Activated naive CD8-positive, alpha-beta T cell treated with anti-CD3 and anti-CD28 coated beads, Interleukin-2, amount 50 U/mL, for 16 hours (primary cell): ENCODE measurements at places on chromosomes 3 and 15.

GRCh38 chr3:126992216-126992615 is 9.3 kb downstream of the PLXNA1 start:
- no peak for DNase-seq

DNA sequence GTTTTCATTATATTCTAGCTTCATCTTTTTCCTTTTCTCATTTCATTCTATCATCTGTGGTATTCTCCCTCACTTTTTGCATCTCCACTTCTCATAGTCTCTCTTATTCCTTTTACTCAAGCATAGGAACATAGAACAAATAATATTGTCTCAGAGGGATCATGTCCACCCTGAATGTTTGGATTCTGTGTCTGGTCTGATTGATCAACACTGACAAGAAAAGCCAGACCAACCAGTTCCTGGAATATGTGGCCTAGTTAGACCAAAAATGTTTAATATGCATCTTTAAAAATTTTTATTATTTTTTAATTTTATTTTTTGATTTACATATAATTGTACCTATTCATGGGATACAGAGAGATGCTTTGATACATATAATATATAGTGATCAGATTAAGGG is 212.0 kb upstream of the ALCAM start:
- no peak for DNase-seq

- no peak for DNase-seq
These were observed 27.3 kb downstream of the ABHD2 start for GRCh38 chr15:89115547-89115946.

DNA sequence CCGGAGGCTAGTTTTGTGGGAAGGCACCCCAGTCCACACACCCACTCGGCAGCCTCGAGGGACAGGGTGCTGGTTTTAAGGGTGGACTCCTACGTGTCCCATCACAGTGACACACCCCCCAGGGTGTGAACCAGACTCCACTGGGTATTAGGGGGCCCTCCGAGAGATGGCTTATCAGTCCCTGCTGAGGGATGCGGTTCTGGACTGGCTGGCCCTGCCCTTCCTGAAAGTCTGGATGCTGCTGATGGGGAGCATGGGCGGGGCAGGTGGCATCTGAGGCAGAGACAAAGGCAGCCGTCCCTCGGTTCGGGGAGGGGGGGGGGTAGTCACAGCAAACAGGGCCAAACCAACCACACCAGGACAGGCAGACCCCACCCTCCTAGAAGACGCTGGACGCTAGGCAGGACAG is 939 bp upstream of the ULK3 start:
- no peak for DNase-seq

- no peak for DNase-seq
These were observed 488.2 kb upstream of the ROBO2 start for GRCh38 chr3:76551739-76552138.

DNA sequence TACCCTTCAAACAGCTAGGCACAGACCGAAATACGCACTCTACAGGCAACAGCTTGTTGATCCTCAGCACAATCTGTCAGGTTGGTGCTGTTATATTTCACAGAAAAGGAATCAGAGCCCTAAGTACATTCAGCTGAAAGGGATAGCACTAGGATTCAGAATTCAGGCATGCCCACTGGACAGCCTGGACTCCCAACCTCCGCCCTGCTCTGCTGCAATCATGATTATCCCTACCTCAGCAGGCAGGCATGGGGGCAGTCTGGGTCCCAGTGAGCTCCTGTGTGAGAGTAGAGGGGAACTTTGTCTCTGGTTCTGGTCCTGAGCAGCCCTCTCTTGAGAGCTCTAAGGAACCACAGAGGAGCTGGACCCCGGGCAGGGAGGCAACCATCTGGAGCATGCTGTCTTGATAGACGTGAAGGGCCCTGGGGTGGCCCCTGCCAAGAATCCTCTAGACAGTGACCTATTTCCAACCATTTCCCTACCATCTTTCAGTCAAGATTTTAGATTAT is 23.4 kb upstream of the NOX5 start:
- no peak for DNase-seq

GRCh38 chr3:160450846-160451245 is 1.3 kb upstream of the TRIM59 start:
- DNase-seq, result no peak

DNA sequence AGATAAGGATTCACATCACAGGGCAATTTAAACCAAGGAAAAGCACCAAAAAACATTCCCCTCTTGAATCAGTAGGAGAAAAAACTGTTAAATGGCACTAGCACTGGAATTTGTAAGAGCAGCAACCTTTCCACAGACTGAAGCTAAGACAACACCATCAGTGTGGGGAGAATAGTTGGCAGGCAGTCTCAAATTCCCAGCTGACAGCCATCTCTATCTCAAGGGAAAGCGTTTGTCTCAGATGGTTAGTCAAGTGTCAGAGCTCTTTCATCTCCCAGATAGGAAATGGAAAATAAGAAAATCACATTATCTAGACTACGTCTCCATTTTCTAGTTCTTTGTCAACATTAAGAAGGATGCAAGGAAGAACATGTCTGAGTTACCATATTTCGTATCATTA is 228.7 kb downstream of the WDR72 start:
- no peak for DNase-seq

DNA sequence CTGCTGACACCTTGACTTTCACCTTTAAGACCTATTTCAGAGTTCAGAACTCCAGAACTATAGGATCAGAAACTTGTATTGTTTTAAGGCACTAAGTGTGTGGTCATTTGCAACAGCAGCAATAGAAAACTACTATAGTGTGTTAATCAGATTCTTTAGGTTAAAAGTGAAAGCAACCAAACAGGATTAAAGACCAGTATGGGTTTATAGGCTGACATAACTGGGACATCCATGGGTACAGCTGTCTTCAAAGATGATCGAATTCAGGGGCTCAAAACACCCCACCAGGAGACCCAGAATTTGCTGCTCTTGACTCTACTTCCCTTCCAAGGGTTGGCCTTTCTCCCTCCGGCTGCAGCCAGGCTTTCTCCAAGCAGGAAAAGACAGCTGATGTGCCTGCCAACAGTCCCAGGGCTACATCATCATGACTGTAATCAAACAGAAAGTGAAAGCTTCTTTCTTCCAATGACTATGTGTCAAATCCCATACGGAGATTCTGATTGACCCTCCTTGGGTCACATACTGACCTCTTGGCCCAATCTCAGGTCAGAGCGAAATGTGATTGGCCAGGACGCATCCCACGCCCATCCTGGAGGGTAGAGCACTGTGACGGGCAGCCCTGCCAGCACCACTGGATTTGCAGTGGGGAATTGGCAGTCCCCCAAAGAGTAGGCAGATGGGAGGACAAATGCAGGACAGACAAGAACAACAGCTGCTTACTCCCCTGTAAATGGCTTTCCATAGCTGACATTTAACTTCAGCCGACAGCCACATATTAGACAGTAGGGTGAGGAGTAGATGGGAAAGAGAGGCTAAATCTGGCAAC is 51.4 kb upstream of the RNF7 start:
- no peak for DNase-seq

DNA sequence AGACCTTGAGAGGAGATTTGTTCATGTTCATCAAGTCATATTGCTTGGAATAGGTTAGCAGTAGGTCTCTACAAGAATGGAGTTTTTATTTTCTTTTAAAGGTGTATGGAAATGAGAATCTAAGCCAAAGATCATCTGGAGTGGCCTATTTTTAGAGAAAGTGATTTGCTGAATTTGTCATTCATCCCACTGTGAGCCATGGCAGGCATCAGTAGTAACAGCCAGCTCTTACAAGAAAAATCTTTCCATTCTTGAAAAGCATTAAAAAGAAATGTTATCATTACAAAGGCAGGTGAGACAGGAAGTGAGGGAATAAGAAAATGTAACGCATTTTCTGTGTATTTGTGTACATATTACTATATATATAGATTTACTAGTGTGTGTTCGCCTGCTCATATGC is 29.6 kb downstream of the STAC start:
- no peak for DNase-seq

DNA sequence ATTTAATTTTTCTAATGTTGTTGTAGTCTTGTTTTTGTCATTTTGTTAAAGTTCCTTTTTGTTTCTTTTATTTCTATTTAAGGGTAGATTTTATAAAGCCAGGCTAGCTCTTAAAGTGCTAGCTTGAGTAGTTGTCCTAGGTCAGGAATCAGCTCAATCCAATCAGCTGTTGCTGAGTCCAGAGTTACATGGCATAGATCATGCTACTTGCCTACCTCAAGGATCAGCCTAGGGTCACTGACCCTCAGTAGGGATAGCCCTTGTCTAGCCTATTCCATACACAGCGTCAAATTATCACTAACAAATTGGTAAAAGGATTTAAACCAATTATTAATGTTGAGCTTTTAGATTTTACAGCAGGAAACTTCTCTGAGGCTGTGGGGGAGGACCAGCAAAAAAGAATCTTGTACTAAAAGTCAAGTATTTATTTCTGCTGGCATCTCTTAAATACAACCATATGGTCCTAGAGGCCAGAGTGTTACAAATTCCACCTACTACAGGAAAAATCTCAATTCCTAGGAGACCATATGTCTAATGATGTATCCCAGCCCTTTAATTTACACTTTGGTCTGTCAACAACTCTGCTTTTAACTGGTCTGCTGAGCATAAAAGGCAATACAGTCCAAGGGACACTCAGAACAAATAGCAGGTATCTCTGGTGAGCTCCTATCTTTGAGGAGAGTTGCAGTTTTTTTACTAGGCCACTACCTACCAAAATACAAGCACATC is 138.3 kb upstream of the PTPRG start:
- DNase-seq, result no peak
